ENCODE measurements at places on chromosomes 1 and 21.

GRCh38 chr1:48019714-48020315 lies 22.6 kb upstream of the TRABD2B start:
- no peak for DNase-seq

- DNase-seq: no peak
Observed at GRCh38 chr1:41927118-41927517, 8.4 kb upstream of the HIVEP3 start.

DNA sequence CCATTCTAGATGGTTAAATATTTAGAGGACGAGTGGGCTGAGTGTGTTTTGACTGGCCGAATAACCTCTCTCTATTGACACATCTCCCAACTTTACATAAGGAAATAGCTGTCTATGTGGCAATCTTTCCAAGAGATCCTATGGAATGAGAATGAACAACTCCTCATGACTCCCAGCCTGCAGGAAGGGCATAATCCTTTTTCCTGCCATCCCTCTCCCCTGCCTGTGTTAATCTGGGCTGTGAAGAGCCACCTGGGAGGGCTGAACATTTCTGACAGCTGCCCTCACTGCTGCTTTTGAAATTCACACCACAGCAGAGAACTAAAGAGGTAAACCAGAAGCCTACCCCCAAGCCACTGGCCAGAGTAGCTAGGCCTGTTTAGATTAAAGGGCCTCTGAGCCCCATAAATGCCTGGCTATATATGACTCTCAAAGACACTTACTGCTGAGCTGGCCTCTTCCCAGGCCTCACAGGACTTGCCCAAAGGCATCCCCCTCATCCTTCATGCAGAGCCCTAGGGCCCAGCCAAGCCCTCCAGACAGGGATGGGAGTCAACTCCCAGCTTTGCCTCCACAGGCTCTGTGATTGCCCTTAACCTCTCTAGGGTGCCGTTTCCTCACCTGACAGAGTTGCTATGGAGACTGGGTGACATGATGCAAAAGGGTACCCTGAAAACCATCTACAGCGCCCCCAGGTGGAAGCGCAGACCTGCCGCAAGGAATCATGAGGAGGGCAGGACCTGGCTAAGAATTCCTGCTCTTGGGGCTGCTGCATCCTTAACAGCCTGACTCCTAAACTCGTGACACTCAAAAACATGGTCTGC lies 42.0 kb upstream of the LDLRAP1 start:
- no peak for DNase-seq

DNA sequence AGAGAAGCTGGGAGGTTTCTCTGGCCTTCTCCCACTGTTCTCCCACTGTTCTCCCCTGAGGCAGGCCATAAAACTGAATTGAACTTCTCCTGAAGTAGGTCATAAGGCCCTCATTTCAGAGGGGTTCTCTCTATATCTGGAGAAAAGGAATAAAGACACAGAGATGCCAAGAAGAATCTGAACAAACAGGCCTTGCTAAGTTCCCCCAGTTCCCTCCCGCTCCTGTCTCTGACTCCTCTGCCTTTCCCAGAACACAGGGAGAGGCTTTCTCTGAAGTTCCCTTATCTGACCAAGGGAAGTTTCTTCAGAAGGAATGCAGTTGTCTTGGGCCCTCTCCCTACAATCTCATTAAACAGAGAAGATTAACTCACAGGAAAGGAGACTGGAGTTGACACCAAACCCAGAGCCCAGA lies 83.4 kb downstream of the SLC16A1 start:
- DNase-seq: no peak

GRCh38 chr1:40045182-40045581 lies 4.7 kb downstream of the CAP1 start:
- DNase-seq: no peak

DNA sequence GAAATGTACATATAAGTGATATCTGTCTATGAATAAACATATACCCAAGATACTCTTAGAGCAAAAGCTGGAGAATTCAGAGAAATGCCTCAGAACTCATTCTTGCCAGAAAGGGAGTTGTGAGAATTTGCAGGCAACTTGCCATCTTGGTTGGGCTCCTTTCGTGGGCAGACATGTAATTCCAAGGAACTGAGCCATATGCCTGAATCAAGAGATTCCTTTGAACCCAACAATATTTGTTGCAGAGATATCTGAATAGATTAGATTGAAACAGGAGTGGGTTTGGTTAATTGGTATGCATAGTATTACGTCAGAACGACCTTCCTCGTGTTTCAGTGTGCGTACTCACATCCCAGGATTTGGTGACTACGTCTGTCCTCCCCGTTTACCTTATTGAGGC lies 67.0 kb downstream of the TGFB2 start:
- no peak for DNase-seq

- DNase-seq: no peak
Observed at GRCh38 chr1:63810936-63811469, 37.2 kb downstream of the ROR1 start.

DNA sequence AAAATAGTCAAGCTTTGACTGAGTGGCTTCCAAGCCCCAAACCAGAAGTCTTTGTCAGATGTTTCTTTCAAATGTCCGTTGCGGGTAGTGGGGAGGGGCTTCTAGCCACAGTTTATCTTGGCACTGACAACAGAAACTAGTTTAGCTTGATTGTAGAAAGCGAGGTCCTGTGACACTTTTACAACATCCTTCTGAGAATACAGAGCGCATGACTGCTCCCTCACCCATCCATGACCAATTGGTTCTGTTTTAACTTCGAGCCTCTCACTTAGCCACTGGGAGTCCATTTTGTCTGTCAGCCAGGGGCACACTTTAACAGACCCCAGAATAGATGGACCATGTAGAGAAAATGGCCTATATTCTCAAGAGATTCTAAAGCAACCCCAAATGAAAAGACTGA lies 199.2 kb upstream of the ST6GALNAC5 start:
- DNase-seq: no peak

- no peak for DNase-seq
Observed at GRCh38 chr21:42570841-42571387, 57.3 kb downstream of the SLC37A1 start.

DNA sequence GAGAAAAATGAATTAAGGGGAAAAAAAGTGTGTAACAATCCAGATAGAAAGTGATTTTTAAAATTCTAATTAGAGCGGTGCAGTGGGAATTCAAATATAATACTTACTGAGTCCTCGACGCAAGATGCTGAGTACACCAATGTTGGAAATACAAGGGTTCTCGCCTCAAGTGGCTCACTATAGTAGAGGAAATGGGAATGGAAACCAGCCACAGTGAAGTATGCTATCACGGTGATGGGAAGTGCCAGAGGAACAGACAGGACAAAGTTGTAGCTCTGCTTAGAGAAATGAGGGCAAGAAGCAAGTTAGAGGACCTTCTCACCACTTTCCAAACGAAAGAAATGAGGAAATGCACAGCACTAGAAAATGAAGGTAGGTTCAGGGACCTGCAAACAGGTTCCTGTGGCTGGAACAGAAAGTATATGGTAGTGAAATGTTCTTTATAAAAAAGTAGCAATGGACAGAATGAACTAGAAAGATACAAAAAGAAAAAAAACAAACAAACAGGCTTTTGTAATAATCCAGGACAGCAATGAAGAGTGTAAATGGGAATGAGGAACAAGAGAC lies 13.5 kb downstream of the EGLN1 start:
- no peak for DNase-seq

Data from NCI-H2171 (cell line).